Body of pancreas (tissue), 4 donors: ENCODE measurements at places on chromosomes 3 and 15.
A peak's percentile ranks its signal among the peaks of the same experiment; 100 is the strongest.

DNA sequence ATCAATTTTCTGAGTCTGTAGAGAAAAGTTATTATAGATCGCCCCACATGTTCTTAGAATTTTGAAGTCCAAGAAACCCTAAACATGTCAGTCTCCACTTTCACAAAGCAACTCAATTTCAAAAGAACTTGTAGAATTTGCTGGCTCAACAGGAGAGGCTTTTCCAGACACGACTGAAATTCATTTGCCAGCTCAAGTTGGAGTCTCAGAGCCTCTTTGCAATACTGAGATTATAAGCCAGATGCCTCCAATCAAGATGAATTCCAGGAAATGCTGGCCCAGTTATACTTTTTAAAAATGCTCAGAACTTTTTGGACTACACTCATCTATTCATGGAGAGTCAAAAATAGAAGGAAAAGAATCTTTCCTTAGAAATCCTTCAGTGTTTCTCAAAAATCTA, 56.9 kb upstream of the NLGN1 start:
- DNase-seq, result no peak

GRCh38 chr15:64717735-64718495, 57.5 kb downstream of the RBPMS2 start:
- no peak for DNase-seq

DNA sequence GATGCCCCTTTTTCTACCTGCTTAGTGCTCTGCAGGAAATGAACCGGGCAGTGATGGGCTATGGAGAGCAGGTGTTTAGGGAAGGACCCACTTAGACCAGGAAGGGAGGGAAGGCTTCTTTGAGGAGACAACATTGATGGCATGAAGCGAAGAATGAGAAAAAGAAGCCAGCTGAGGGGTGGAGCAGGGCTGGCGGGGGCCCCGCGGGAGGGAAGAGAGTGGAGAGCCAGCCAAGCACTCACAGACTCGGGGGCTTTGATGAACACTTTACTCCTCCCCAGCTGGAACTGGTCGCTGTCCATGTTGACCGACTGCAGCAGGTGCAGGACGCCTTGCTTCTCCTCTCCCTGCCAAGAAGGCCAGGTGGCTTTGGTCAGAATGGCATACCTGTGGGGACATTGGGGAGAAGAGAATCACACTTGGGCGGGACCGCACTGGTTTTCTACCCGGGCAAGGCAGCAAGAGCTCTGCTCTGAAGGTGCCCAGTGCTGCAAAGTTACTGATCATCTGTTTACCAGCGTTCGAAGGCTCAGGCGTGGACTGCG, 28.4 kb upstream of the LDHAL6B start:
- no peak for DNase-seq

- DNase-seq, result no peak
Observed at GRCh38 chr3:187673012-187673411, 2.8 kb upstream of the SST start.

DNA sequence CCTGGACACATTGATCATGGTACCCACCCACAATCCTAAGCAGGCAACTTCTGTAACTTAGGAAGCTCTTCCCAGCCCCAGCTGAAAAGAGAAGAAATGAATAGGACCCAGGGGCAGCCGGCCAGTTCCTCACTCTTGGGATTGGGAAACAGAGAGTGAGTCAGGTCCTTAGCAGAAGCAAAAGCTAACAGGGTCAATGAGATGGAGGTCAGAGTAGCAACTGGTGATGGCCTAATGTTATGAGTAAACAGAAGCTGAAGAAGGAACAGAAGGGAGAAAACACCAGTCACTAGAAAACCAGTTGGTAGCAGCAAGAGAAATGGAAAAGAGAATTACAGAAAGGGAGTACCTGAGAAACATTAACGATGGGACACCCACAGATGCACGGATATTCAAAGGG, 20.0 kb downstream of the RIOX2 start:
- peak; percentile 23 for DNase-seq

DNA sequence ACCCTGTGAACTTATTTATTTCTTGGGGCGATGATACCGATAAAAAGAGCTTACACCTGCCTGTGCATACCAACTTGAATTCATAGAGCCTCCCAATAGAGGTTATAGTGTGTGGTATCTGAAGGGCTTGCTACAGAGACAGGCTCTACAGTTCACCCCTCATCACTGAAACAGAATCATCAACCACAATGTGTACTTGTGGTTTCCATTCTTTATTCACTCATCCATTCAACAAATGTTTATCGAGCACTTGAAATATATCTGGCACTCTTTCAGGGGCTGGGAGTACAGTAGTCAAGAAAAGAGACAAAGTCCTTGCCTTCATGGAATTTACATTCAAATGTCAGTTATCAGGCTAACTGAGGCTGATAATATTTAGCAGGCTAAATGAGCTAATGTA, 134.4 kb upstream of the SKOR1 start:
- DNase-seq, result no peak

DNA sequence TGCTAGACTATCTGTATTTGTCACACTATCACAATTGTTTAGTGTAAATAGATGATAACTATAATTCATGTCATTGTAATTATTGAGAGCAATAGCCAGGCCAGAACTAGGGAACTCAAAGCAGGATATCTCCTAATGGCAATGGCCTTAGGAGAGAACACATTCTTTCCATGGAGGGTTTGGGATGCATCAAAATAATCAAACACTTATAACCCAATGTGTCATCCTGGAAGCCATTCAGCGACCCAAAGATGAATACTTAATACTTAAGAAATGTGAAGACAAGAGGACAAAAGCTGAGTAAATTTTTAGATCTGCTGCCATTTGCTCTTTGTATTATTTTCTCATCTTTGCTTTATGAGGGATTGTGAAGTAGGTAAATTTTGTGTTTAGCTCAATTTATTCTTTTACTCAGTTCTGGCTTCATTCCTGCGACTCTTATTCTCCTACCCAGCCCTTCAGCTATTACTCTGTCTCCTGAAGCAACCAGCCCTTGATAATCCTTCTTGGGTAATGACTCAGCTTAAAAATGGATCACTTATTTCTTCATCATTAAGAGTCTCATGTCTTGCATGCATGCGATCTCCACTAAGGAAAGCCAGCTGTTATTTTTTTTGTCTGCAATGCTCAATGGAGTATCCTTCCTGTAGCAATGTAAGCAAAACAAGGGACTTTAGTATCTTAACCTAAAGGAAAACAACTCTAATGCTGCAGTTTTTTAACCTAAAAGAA, 2.0 kb downstream of the OR4F15 start:
- no peak for DNase-seq

- no peak for DNase-seq
Observed at GRCh38 chr3:134928392-134928791, 133.3 kb downstream of the EPHB1 start.

DNA sequence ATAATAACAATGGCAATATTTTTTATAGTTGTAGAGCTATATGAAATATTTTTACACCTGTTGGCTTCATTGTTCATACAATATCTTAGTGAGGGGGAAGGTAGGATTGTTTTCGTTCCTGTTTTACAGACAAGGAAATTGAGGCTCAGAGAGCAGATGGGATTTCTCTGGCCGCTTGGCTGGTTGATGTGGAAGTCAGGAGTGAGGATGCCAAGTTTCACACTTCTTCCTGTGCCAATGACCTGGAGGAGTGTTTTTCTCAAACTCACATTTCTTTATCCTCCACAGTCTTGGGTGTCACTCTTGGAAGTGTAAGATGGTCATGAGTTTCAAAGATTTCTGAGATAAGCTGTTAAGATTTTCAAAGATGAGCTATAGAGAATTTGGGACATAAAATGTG, 50.6 kb downstream of the LPP start:
- DNase-seq, result no peak

DNA sequence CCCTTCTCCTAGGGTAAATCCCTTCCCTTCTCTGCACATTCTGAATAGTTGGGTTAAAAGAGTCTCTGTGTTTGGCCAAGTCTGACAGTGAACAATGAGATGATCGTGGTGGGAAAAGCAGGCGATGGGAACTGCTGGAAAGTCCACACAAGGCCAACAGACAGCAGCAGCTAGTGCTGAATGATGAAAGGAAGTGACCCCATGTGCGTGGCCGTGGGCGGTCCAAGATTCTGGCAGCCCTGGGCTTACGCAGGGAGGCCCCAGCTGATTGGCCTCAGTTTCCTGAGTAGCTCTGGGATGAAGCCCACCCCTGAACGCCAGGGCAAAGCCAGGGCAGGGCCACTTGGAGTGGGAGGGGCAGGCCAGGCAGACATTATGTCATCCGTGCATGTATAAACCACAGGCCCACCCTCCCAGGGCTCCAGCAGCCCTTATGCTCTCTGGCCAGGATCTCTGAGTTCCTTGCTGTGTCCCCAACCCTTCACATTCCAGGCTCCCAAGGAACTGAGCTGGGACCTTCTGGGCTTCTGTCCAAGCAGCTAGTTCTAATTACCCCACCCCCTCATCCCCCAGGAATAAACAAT, 57.8 kb downstream of the CDC25A start:
- DNase-seq, result peak; percentile 33

GRCh38 chr15:49190586-49190985, 20.5 kb downstream of the GALK2 start:
- DNase-seq, result no peak
